ENCODE measurements at places on chromosomes 12 and 14. TPM values are rescaled to one million over a fixed set of nuclear protein-coding genes. Genes with fewer than 3 reads are reported as not detected.

The LRFN5 gene
- total RNA-seq: not detected

The ADCK1 gene
- total RNA-seq: 9.6 TPM

The RTN1 gene
- not detected for total RNA-seq

The NOS1 gene
- not detected for total RNA-seq

The HCAR1 gene
- 0.07 TPM for total RNA-seq

The AMDHD1 gene
- 2.6 TPM for total RNA-seq
